ENCODE measurements at places on chromosomes 5 and 9. TPM values are rescaled to one million over a fixed set of nuclear protein-coding genes. Genes with fewer than 3 reads are reported as not detected.

AQP3 gene
- 1.6 TPM for polyA plus RNA-seq

ABCA2 gene
- polyA plus RNA-seq: 7.0 TPM

PCDHGB4 gene
- polyA plus RNA-seq: 3.0 TPM

- no peaks in the 10 kb centered on the region for H3K27me3 ChIP-seq
- H3K36me3 ChIP-seq: no peaks in the 10 kb centered on the region
- H3K4me1 ChIP-seq: no peaks in the 10 kb centered on the region
- no peak overlapping the region for H3K27ac ChIP-seq
- H3K4me3 ChIP-seq: no peak overlapping the region
Measured at GRCh38 chr9:119836036-119836435, 466.8 kb upstream of the BRINP1 start.

DNA sequence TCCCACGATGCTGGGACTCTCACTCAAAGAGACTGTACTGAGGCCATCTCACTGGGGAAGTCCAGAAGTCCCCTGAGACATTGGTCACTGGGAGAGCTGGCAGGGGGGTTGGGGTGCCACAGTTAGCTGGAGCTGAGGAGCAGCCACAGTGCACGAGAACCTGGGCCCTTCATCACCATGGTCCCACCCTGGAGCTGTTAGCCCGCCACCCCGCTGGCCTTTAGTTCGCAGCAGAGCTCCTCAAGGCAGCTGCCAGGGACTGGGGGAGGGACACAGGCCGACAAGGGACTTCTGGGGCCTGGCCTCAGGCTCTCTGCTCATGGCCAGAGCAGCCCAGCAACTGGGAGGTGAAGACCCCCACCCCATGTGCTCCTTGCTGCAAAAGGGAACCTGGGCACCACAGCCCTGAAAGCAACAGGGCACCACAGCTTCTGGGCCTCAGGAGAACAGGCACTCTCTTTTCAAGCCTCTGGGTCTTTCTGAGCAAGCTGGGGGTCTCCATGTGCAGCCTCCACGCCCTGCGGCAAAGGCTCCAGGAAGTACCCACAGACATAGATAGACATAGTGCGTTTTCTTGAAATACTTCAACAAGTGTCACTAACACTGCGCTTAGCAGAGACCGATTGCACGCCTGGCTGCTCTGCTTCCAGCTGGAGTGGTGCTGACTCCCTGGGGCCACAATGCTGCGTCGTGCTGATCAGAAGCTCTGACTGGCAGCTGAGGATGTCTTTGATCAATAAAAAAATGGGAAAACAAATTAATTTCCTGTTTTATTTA, 46.0 kb downstream of the VAV2 start:
- H3K36me3 ChIP-seq: no peaks in the 10 kb centered on the region
- H3K27ac ChIP-seq: no peak overlapping the region
- no peak overlapping the region for H3K4me3 ChIP-seq
- H3K4me1 ChIP-seq: no peaks in the 10 kb centered on the region
- no peak for DNase-seq

- no peak overlapping the region for H3K27ac ChIP-seq
- H3K4me3 ChIP-seq: no peak overlapping the region
- no peak for DNase-seq
- H3K27me3 ChIP-seq: no peaks in the 10 kb centered on the region
Measured at GRCh38 chr9:107335331-107335730, 52.3 kb downstream of the RAD23B start.

- H3K4me3 ChIP-seq: no peak overlapping the region
- H3K4me1 ChIP-seq: no peaks in the 10 kb centered on the region
- H3K27me3 ChIP-seq: no peaks in the 10 kb centered on the region
- no peak overlapping the region for H3K27ac ChIP-seq
Measured at GRCh38 chr9:20208961-20209371, 413.3 kb downstream of the MLLT3 start.

All from GM23338 (cell line).